ENCODE measurements at places on chromosomes 2 and 18.

GRCh38 chr18:12946549-12947284 is 1.1 kb upstream of the SEH1L start:
- DNase-seq, result peak; percentile 37

DNA sequence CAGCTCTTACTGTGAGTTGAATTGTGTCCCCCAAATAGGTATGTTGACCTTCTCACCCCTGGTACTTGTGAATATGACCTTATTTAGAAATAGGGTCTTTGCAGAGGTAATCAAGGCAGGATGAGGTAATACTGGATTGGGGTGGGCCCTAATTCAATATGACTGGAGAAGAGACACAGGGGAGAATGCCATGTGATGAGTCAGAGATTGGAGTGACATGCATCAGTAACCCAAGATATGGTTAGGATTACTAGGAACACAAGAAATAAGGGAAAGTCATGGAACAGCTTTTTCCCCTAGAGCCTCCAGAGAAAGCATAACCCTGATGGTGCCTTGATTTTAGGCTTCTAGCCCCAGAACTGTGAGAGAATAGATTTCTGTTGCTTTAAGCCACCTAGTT is 37.0 kb upstream of the ATP5MC3 start:
- no peak for DNase-seq

GRCh38 chr2:176685908-176686307 is 416.7 kb downstream of the MTX2 start:
- DNase-seq, result no peak

DNA sequence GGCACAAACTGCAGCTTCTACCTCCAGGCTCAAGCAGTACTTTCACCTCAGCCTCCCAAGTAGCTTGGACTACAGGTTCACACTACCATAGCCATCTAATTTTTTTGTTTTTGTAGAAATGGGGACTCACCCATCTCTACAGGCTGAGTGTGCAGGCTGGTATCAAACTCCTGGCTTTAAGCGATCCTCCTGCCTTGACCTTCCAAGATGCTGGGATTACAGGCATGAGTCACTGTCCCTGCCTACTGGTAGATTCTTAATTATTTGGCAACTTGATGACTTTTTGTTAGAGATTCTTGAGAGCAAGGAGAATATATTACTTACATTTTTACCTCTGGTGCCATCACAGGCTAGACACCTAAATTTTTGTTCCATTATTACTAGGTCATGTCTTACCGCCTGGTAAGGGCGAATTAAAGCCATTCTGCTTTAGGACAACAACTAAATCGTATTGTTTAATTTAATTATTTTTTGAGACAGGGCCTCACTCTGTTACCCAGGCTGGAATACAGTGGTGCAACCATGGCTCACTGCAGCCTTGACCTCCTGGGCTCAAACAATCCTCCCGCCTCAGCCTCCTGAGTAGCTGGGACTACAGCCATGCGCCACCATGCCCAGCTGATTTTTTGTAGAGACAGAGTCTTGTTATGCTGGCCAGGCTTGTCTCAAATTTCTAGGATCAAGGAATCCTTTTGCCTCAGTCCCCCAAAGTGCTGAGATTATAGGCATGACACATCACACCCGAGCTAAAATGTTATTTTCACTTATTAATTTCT is 15.7 kb downstream of the DYNC1I2 start:
- DNase-seq, result no peak

DNA sequence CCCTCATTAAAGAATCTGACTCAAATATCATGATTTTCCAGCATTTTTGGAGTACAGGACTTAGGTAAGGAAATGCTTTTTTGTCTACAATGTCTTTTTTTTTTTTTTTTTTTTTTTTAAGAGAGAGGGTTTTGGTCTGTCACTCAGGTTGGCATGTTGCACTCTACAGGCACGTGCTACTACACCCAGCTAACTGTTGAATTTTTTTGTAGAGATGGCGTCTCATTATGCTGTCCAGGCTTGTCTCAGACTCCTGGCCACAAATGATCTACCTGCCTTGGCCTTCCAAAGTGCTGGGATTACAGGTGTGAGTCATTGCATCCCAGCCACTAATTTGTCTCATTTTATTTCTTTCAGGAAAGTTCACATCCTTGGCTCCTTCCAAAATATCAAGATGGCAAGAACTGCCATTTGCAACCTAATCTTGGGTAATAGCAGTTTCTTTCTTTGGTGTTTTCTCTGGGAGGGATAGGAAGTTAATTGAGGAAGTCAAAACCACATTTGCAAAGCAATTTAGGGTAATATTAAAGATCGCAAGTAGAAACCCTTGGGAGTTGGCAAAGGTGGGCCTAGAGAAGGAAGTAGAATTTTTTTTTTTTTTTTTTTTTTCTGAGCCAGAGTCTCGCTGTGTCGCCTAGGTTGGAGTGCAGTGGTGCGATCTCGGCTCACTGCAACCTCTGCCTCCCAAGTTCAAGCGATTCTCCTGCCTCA is 15.5 kb downstream of the PNO1 start:
- no peak for DNase-seq

- no peak for DNase-seq
Measured at GRCh38 chr2:58911877-58912276, 670.8 kb upstream of the FANCL start.

- no peak for DNase-seq
Measured at GRCh38 chr18:73827801-73828200, 319.8 kb downstream of the FBXO15 start.

- no peak for DNase-seq
Measured at GRCh38 chr2:2739231-2739795, 408.2 kb upstream of the MYT1L start.

GRCh38 chr2:201985728-201986462 is 47.8 kb upstream of the FZD7 start:
- DNase-seq, result no peak

DNA sequence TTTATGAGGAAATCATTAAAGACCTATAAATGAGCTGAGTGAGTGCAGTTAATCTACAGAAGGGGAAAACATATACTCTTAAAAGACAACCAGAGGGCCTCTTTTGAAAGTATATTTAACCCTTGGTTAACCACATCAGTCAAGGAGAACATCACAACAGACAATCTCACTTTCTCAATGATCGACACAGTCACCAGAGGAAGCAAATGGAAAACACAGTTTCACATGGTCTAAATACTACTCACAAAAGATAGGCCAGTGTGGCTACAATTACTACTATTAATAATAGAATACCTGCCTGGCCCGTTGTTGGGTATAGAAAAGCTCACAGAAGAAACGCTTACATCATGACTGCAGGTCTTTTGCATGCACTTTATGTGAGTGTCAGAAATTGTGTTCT is 426.2 kb downstream of the NCKAP5 start:
- DNase-seq, result no peak

GRCh38 chr2:134712299-134712698 is 6.5 kb downstream of the TMEM163 start:
- DNase-seq, result no peak

- no peak for DNase-seq
Measured at GRCh38 chr2:144208924-144209323, 311.0 kb downstream of the ZEB2 start.

GRCh38 chr2:117086943-117087250 is 727.6 kb upstream of the DDX18 start:
- DNase-seq, result no peak

- no peak for DNase-seq
Measured at GRCh38 chr2:224807153-224807964, 91.2 kb upstream of the CCDC195 start.

GRCh38 chr2:134973241-134974138 is 54.9 kb downstream of the CCNT2 start:
- DNase-seq, result no peak

DNA sequence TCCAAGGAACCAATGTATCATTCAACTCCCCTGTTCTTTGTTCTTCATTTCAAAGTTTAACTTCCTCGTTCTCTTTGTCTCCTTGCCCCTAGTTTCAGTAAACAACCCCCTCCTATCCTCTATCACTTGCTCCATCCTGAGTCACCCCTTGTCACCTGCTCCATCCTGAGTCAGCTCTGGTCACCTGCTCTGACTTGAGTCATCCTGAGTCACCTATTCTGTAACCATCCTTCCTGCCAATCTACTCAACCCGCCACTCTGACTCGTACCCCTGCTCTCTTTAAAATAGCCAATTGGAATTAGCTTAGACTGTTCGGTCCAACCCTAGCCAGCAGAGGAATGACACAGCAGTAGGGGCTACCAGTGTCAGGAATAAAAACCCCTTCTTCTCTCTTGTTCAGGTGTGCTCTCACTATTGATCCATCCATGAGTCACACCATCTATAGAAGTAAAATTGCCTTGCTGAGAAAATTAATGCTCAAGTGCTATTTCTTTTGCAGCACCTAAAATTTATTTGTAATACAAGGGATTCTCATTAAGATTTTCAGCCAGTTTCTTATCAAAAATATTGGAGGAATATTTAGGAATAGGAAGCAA is 326.8 kb downstream of the AKAIN1 start:
- no peak for DNase-seq

DNA sequence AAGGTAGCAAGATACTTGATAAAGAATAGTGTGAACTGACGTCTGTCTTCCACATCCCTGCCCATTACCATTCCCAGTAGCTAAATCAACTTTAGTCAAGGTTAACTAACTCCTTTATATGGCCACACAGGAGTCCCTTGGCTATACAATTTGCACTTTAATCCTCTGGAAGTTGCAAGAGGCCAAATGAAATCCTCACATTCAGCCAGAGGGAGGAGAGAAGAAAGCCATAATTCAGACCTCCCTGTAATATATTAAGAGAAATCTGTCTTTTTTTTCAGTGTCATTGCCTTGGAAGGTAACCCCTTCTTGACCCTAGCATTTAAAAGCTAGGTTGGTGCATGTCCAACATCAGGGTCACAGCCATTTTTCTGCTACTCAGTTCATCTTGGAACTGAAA is 317.8 kb downstream of the NRXN1 start:
- no peak for DNase-seq

DNA sequence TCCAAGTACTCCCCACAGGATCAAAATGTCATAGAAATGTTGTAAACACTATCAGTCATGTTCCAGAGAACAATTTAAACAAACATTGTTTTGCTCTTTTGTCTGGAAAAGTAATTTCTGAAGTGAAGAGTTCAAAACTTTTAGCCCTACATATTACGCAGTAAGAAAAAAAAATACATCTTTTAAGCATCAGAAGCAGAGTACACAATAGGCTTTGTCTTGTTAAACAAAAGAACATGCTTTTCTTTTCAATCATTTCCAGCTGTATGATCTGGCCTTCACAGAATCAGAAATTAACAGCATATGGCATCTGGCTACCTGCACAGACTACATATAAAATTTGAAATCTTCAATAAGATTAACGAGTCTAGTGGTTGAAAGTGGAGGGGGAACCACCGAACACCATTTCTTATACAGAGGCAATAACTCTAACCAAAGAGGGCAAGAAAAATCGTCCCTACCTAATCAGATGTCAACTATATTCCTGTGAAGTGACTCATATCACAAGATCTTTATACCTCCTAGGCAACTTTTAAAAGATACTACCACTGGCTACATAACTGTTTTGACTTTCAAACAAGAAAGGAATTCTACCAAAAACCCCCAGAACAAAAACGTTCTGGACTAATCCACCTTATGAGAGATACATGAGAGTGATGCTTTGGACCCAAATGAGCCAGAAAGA is 149.3 kb downstream of the EXOC6B start:
- no peak for DNase-seq

DNA sequence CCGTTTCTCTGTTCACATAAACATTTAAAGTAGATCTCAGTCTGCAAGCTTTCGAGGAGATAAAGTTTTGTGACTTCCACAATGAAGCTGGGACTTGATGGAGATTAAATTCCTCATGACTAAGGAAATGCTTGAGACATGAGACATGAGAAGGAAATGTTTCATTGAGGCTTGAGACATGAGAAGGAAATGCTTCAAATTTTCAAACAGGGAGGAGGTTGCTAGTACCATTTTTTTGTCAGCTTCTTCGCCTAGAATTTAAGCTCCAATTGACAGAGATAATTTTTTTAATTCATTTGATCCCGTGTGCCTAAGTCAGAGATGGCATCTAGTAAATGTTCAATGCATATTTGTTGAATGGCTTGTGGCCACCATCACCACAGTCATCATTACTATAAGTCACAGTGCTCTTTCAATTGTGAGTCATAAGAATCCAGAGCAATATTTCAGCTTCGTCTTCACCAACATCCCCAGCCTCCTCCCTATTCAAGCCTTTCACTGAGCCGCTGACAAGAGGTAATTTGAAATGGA is 543 bp upstream of the MARCHF4 start:
- DNase-seq, result no peak

DNA sequence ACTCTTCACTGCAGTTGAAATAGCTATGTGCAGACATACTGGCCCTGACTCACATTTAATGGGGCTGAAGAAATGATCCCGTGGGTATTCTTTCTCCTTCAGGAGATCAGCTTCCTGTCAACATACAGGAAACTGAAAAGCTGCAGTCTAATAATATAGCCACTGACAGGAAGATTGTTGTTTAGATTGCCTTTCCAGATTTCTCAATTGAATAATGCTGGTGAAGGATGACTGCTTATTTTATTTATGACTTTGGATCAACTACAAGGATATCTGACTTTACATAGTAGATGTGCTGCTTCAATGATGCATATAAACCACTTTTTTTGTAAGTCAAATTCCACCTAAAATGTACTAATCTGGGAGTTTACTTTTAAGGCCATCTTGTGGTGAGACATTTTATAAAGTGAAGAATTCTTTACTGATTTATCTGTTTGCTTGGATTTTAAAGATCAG is 93.4 kb upstream of the MAP4K3 start:
- no peak for DNase-seq

- DNase-seq, result no peak
Measured at GRCh38 chr2:20633794-20634506, 16.9 kb downstream of the HS1BP3 start.

DNA sequence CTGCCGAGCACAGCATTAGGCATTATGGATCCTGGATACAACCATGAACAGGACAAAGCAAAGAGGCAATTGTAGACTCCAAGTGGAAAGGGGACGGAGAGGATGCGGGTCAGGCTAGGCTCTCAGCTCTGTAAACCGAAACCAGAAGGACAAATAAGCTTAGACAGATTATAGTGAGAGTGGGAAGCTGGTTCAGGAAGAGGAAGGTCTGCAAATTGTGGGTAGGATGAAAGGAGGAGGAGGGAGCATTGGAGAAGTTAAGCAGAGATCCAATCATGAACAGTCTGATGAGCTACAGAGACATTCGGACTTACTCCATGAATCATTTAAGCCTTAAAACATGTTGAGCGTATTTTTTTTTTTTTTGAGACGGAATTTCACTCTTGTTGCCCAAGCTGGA is 3.0 kb downstream of the MSH6 start:
- no peak for DNase-seq

DNA sequence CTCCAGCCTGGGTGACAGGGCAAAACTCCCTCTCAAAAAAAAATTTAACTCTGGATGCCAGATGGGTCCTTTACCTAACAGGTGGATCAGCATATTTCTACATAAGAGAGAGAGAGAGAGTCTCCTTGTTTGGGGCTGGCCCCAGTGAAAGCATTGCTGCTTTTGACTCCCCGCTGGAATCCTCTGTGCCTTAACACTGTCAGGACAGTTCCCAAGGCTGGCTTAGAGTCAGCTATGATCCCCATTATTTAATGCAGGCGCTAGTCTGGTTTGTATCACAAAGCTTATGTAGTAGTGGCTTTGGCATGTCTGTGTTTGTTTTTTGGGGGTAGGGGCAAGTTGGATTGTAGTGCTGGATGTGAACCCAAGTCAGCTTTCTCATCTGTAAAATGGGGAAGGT is 9.4 kb downstream of the INPP4A start:
- no peak for DNase-seq

All from NCI-H2171 (cell line).